ENCODE measurements at places on chromosomes 3 and 15.

DNA sequence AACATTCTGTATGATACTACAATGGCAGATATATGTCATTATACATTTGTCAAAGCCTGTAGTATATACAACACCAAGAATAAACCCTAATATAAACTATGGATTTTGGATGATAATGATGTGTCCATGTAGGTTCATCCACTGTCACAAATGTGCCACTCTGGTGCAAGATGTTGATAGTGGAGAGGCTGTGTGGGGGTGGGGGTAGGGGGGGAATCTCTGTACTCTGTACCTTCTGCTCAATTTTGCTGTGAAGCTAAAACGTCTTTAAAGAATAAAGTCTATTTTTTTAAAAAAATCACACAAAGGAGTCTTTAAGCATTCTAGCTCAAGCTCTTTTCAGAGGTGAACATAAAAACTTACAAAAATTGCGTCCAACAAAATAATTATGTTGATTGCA is 88.2 kb upstream of the ABI3BP start:
- no peak for DNase-seq

GRCh38 chr3:86976219-86976618 is 14.7 kb downstream of the VGLL3 start:
- DNase-seq = no peak

- no peak for DNase-seq
These were observed 151.4 kb downstream of the IGF1R start for GRCh38 chr15:98799461-98800390.

GRCh38 chr3:57892423-57892822 is 115.8 kb upstream of the FLNB start:
- DNase-seq = no peak

- DNase-seq = no peak
These were observed 53.8 kb downstream of the CACNA2D3 start for GRCh38 chr3:54176106-54176505.

GRCh38 chr3:188941103-188941502 is 230.7 kb upstream of the TPRG1 start:
- DNase-seq = no peak

- no peak for DNase-seq
These were observed 26.3 kb downstream of the SRGAP3 start for GRCh38 chr3:9222956-9223639.

- no peak for DNase-seq
These were observed 12.4 kb upstream of the PARP6 start for GRCh38 chr15:72284781-72285180.

- no peak for DNase-seq
These were observed 9.2 kb downstream of the THBS1 start for GRCh38 chr15:39589815-39590644.

Data from amniotic stem cell (primary cell).